Activated T-helper 2 cell treated with anti-CD3 and anti-CD28 coated beads, Interferon-gamma antibody, Interleukin-2, Interleukin-4, amounts not matched to agents 10 μg/mL and 5 μg/mL and 100 μg/mL, durations not matched to agents 14 hours and 24 hours and 36 hours (primary cell): ENCODE measurements at places on chromosomes 12 and 14. TPM values are rescaled to one million over a fixed set of nuclear protein-coding genes. Genes with fewer than 3 reads are reported as not detected.

EEF1AKMT3 gene
- total RNA-seq = 5.1 and 5.8 TPM in 2 replicates

KRT86 gene
- total RNA-seq = 0.28 and 0.34 TPM in 2 replicates

ADAM21 gene
- total RNA-seq = not detected in 2 replicates

SPATS2 gene
- total RNA-seq = 17.9 and 19.3 TPM in 2 replicates

- H3K4me1 ChIP-seq = no peaks in the 10 kb centered on the region
- no peaks in the 10 kb centered on the region for H3K36me3 ChIP-seq
- H3K27me3 ChIP-seq = no peaks in the 10 kb centered on the region
Measured at GRCh38 chr12:105064564-105065178, 19.6 kb downstream of the ALDH1L2 start.

GRCh38 chr12:25189656-25190055, 5.3 kb downstream of the DNAI7 start:
- peaks cover 23% of the 10 kb centered on the region for H3K4me1 ChIP-seq
- no peak overlapping the region for H3K27ac ChIP-seq
- H3K36me3 ChIP-seq = no peaks in the 10 kb centered on the region
- no peak for DNase-seq
- H3K4me3 ChIP-seq = no peak overlapping the region

- DNase-seq = no peak
- peaks cover 4% of the 10 kb centered on the region for H3K36me3 ChIP-seq
- no peak overlapping the region for H3K4me3 ChIP-seq
- no peaks in the 10 kb centered on the region for H3K27me3 ChIP-seq
Measured at GRCh38 chr14:68961781-68962584, 17.1 kb downstream of the ACTN1 start.

DNA sequence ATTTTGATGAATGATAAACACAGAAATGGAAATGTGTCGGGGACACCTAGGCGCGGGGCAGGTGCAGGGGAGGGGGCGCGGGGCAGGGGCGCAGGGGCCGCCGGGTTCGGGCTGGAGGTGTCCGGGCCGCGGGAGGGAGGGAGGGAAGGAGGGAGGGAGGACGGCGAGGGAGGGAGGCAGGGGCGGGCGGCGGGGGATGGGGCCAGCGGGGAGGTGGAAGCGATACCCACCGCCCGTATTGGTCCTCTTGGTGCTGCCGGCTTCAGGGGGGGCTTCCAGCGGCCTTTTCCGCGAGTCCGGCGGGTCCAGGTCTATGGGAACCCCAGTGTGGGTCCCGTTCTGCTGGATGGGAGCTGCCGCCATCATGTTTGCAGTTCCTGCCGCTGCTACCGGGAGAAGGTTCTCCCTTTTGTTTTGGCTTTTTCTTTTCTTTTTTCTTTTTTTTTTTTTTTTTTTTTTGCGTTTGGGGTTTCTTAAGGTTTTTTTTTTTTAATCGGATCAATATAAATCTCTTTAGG, 703 bp downstream of the NOVA1 start:
- DNase-seq = no peak
- peaks cover 16% of the 10 kb centered on the region for H3K27me3 ChIP-seq
- no peak overlapping the region for H3K27ac ChIP-seq

GRCh38 chr12:111759991-111760390, 6.7 kb upstream of the ALDH2 start:
- DNase-seq = no peak
- H3K27me3 ChIP-seq = peaks cover 8% of the 10 kb centered on the region
- H3K27ac ChIP-seq = no peak overlapping the region
- H3K4me1 ChIP-seq = peaks cover 19% of the 10 kb centered on the region
- no peak overlapping the region for H3K4me3 ChIP-seq

- H3K27ac ChIP-seq = no peak overlapping the region
- no peaks in the 10 kb centered on the region for H3K27me3 ChIP-seq
- no peaks in the 10 kb centered on the region for H3K4me1 ChIP-seq
- DNase-seq = no peak
- no peaks in the 10 kb centered on the region for H3K36me3 ChIP-seq
Measured at GRCh38 chr12:18368594-18368993, 107.3 kb downstream of the PIK3C2G start.

DNA sequence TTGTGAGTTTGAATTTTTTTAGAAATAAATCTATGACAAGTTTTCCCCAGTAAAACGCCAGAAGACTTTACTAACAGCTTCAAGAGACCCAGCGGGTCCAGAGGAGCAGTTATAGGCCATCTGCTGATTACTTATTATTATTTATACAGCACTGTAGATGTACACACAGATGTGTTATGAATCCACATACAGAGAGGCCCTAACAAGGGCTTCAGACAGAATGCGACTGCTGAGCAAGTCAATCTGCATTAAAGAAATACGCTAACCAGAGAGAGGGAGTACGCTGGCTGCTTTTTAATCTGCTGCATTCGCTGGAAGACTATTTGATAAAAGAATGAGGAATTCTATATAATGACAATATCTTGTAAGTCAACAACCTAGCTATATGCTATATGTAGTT, 32.5 kb downstream of the ATF7 start:
- H3K27ac ChIP-seq = no peak overlapping the region
- DNase-seq = no peak
- no peak overlapping the region for H3K4me3 ChIP-seq

DNA sequence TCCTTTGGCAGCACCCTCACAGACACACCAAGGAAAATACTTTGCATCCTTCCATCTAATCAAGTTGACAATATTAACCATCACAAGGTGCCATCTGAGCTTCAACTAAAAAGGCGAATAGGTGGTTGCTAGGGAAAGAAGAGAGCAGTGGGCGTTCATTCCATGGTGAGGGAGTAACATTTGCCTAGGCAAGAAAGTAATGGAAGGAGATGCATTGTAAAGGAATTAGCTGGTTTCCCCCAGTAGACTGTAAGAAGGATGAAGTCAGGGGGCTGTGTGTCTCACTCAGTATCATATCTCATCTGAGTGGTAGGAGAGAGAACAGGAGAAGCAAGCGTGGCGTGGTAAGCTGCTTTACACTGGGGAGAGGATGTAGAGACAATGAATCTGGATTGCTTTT, 34.7 kb downstream of the AKAP6 start:
- H3K4me3 ChIP-seq = no peak overlapping the region
- no peak for DNase-seq
- no peaks in the 10 kb centered on the region for H3K4me1 ChIP-seq
- no peaks in the 10 kb centered on the region for H3K36me3 ChIP-seq
- no peak overlapping the region for H3K27ac ChIP-seq
- H3K27me3 ChIP-seq = peaks cover 7% of the 10 kb centered on the region
